Forelimb muscle (tissue), 1 donor: ENCODE measurements at places on chromosomes 4 and X.

- DNase-seq: no peak
Observed at GRCh38 chr4:7068883-7069282, 1.0 kb upstream of the GRPEL1 start.

DNA sequence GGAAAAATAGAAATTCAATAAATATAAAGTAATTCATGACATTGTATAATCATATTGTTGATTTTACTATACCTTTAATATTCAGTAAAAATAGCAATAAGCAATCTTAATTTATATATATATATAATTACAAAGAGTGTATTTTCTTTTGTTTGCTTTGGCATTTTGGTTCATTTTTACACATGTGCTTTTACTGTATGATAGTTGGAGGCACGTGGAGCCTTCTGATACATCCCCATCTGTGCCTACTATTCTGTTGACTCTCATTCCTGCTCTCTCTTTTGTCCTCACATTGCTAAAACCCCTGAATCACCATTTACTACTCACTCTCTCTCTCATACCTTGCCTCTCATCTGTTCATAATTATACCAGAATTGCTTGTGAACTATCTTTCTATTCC, 106.4 kb upstream of the NDST4 start:
- no peak for DNase-seq

- DNase-seq: no peak
Observed at GRCh38 chrX:131081772-131082740, 23.9 kb downstream of the ARHGAP36 start.

- no peak for DNase-seq
Observed at GRCh38 chrX:108217876-108218275, 126.3 kb downstream of the ATG4A start.

- DNase-seq: no peak
Observed at GRCh38 chrX:69031971-69032391, 133.3 kb downstream of the PJA1 start.

DNA sequence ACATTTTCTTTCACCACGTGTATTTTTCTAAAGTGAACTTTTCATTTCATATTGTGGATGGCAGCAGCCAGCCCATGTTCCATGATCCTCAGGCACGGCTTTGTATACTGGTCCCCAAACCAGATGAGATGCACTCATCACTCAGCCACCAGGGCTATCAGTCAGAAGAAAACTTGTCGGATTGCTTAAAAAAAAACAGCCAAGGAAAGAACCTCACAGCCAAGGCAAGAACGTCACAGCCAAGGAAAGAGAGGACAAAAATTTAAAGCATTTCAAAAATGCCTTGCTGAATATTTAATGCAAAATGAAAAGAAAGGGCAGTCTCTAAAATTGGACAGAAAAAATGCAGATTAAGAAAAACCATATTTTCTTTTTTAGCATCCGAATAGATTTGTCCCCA, 333.3 kb downstream of the PDGFC start:
- DNase-seq: no peak

DNA sequence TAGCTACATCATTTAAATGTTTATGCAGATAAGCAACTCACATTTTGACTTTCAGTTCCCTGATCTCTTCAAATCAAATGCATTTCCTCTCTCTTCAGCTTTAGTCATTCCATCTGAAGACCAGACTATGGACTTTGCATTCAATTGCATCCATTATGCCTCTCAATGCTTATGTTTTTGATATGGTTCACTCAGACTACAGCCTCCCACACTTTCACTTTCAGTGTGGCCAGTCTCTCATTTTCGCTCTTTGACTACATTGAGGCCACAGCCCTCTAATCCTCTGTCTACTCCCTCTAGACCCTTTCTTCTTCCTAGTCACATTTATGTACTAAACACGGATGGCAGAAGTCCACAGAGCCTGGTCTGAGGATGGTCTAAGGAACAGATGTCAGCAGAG, 24.5 kb upstream of the VEGFC start:
- no peak for DNase-seq

- DNase-seq: no peak
Observed at GRCh38 chr4:143337600-143338287, 1.1 kb downstream of the GAB1 start.
